ENCODE measurements at places on chromosomes 11 and 22. TPM values are rescaled to one million over a fixed set of nuclear protein-coding genes. Genes with fewer than 3 reads are reported as not detected.

The NCR3LG1 gene
- 5.5 TPM for total RNA-seq

The TMEM134 gene
- 91.8 TPM for total RNA-seq

The OR52N4 gene
- total RNA-seq = not detected

The SOX6 gene
- 0.94 TPM for total RNA-seq

The PATE4 gene
- not detected for total RNA-seq

The PNPLA3 gene
- 4.2 TPM for total RNA-seq

The TBRG1 gene
- 19.3 TPM for total RNA-seq

The SCT gene
- total RNA-seq = not detected

The CEND1 gene
- total RNA-seq = not detected

The OR2D2 gene
- not detected for total RNA-seq

The MOGAT2 gene
- total RNA-seq = not detected

The HEPHL1 gene
- 117 TPM for total RNA-seq

The SMC1B gene
- total RNA-seq = not detected

The SPDYC gene
- total RNA-seq = not detected

The YIF1A gene
- total RNA-seq = 150 TPM

The PANX2 gene
- total RNA-seq = 0.04 TPM

The APOA1 gene
- total RNA-seq = not detected

The MAJIN gene
- not detected for total RNA-seq

The RAC2 gene
- 181 TPM for total RNA-seq

The OR51B2 gene
- total RNA-seq = not detected

The HSPB2 gene
- not detected for total RNA-seq

The YWHAH gene
- total RNA-seq = 130 TPM

The OR51I1 gene
- total RNA-seq = not detected

The PKNOX2 gene
- not detected for total RNA-seq

The CDHR5 gene
- total RNA-seq = not detected

The SLC22A6 gene
- not detected for total RNA-seq

The SUSD2 gene
- 0.16 TPM for total RNA-seq

The C11orf98 gene
- 88.1 TPM for total RNA-seq

The IRAG1 gene
- total RNA-seq = under 0.01 TPM

The MEI1 gene
- not detected for total RNA-seq

The MIOX gene
- not detected for total RNA-seq

The NLRX1 gene
- total RNA-seq = 13.6 TPM

The RAB38 gene
- 151 TPM for total RNA-seq

The POLR3H gene
- total RNA-seq = 21.3 TPM

The SYT9 gene
- not detected for total RNA-seq

The RBFOX2 gene
- 92.4 TPM for total RNA-seq
